Jurkat, Clone E6-1 (cell line): ENCODE measurements at places on chromosomes 5 and 9.

DNA sequence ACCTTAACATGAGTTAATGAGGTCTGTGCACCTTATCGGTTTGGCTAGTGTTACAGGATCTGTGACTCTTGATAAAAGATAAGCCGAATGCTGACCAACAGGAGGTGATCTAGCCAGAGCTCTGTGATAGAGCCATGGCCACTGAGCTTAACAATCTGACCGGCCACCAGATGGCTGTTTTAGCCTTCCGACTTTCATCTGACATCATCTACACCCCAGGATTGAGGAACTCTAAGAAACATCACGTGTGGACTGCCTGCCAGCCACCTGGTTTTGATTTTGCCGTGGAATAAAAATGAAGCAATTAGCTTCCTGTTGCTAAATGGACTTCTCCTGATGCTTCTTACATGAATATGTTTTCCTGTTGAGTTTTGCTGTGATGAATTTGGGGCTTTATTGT lies 281.3 kb downstream of the CEMIP2 start:
- DNase-seq, result no peak

- DNase-seq, result no peak
Measured at GRCh38 chr9:12416716-12417115, 276.5 kb upstream of the TYRP1 start.

GRCh38 chr9:22055090-22055489 lies 46.0 kb upstream of the CDKN2B start:
- DNase-seq, result no peak

DNA sequence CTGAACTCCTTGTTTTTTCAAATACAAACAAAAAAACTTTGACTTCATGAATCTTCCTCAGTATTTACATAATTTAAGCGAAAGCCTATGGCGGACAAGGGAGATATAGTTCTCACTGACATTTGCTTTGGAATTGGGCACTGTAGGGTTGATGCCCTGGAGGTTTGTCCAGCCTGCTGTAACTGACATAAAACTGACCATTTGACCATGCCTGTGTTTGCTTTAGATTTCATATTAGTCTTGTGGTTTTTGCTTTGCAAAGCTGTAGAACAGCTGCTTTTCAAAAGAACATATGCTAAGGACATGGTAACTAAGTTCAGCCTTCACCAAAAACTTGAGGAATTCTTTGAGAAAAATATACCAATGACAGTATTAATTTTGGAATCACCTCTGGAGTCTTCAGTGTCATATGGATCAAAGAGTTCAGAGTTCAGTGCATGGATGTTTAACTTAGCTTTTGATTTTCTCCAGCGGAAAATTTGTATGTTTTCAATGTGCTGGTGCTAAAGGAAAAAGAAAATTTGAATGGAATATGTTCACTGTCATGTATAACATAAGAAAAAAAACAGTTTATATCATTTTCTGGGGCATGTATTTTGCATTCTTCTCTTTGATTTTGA lies 1013.1 kb downstream of the NR2F1-AS1 start:
- DNase-seq, result no peak

- no peak for DNase-seq
Measured at GRCh38 chr5:147639321-147639720, 129.5 kb upstream of the DPYSL3 start.

DNA sequence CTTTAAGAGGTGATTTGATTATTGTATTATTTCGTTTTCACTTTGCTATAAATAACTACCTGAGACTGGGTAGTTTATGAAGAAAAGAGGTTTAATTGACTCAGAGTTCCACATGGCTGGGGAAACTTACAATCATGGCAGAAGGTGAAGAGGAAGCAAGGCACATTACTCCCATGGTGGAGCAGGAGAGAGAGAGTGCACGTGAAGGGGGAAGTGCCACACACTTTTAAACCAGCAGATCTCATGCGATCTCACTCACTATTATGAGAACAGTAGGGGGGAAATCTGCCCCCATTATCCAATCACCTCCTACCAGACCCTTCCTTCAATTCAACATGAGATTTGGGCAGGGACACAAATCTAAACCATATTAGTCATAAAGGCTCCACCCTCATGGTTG lies 36.1 kb upstream of the NDFIP1 start:
- DNase-seq, result no peak

GRCh38 chr9:3914416-3914815 lies 385.5 kb downstream of the GLIS3 start:
- no peak for DNase-seq

DNA sequence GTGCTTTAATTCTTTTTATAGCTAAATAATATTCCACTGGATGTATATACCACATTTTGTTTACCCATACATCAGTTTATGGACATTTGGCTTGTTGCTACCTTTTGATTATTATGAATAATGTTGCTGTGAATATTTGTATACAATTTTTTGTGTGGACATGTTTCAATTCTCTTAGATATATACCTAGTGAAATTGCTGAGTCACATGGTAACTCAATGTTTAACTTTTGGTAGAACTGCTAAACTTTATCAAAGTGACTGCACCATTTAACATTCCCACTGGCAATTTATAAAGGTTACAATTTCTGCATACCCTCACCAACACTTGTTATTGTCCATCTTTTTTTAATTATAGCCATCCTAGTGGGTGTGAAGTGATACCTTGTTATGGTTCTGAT lies 22.1 kb downstream of the IL31RA start:
- DNase-seq, result no peak

- no peak for DNase-seq
Measured at GRCh38 chr5:1808439-1808838, 7.2 kb downstream of the NDUFS6 start.

DNA sequence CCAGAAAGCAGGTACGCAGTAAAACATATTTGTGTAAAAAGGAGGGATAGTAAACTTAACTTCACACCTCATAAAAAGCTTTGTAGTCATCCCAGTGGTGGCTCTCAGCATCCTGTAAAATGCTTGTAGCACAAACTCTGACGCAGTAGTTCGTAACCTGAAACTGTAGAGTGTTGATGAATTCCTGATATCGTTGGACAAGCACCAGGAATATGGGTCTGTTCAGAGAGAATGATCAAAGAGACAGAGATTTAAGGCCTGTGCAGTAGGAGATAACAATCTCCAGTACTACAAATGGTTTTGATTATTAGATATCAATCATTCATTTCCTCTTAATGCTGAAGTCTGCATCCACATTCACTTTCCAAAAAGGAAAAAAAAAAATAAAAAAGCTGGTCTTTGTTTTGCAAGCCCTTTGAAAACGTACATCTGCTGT lies 148.5 kb downstream of the KIAA0825 start:
- no peak for DNase-seq

DNA sequence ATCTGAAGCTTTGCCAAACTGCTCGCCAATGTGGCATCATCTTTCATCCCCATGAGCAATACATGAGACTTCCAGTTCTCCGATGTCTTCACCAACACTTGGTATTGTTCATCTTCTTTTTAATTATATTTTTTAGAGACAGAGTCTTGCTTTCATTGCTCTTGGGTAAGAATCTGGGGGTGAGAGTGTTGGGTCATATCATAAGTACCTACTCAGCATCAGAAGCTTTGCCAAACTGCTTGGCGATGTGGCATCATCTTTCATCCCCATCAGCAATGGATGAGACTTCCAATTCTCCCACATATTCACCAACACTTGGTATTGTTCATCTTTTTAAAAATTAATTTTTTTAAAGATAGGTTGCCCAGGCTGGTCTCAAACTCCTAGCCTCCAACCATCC lies 30.9 kb upstream of the ZDHHC11B start:
- DNase-seq, result no peak

- no peak for DNase-seq
Measured at GRCh38 chr9:10921671-10922070, 308.9 kb upstream of the PTPRD start.

DNA sequence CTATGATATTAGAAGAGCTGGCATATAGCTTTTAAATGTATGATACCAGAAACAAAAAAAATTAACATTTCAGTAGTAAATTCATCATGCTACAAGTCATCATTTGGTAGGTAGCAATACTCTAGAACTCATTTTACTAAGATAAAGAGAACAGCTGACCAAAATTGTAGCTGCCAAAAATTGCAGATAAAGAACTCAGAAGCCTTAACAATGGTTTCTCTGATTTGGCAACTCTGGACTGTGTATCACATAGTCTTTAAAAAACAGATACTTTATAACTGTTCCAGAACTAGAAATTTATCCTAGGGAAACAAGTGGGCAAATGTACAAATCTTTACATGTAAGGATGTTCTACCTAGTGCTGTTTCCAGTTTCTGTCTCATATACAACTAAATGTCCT lies 33.9 kb downstream of the ZFR start:
- no peak for DNase-seq

DNA sequence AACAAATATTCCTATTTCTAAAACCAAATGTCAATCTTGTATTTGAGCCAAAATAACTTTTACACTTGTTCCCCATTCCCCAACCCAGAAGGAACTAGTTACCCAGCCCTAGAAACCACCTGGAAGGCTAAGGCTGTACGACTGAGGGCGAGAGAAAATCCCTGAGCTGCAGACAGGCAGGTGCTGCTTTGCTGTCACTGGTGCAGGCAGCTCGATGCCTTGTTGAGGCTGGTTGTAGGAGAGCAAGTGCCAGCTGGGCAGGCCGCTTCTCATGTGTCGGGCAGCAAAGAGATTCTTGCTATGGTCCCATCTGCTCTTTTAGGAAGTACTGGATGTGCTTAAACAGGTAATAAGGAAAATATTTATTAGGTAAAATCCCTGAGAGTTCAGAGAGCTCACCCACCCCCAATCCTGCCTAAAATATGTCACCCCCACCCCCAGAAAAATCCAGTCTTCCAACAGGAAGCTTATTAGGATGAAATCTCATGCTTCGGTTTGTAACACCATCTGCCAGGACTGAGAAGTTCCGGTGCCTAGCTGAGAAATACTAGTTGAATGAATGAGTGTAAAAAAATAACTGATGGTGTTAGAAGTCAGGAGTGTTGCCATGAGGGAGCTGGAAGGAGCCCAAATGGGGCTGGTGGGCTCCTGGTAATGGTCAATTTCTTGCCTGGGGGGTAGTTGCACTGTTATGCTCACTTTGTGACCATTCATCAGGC lies 91.1 kb upstream of the DMRT1 start:
- DNase-seq, result no peak

DNA sequence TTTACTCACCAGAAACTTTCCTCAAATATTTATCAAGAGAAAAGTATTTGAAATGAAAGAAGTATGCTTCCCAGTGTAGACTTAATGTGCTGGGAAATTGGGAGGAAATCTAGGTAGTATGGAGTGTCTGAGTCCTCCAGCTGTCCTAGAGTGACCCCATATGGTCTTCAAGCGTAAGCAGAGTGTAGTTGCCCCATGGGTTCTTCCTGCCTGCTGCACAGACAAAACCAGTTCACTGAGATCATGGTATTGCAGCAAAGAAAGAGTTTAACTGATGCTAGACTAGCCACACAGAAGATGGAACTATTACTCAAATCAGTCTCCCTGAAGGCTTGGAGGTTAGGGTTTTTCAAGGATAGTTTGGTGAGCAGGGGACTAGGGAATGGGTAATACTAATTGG lies 114.9 kb upstream of the PRLR start:
- DNase-seq, result no peak

- no peak for DNase-seq
Measured at GRCh38 chr5:83548581-83548980, 77.0 kb downstream of the VCAN start.

- DNase-seq, result no peak
Measured at GRCh38 chr5:114120166-114120565, 241.7 kb upstream of the KCNN2 start.

DNA sequence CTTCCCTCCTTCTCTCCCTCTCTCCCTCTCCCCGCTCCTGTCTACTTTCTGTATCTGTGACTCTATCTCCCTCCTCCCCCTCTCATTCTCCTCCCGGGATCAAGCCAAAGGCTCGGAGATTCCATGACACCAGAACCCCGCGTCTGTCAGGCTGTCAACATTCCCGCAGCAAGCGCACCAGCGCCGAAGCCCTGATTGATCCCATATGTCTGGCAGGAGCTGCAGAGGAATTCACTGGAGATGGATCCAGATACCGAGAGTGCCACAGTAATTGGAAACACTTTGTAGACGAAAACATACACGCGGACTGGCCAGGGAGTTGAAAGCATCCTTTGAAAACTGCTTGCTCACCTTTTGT lies 300 bp upstream of the SVEP1 start:
- DNase-seq, result no peak

DNA sequence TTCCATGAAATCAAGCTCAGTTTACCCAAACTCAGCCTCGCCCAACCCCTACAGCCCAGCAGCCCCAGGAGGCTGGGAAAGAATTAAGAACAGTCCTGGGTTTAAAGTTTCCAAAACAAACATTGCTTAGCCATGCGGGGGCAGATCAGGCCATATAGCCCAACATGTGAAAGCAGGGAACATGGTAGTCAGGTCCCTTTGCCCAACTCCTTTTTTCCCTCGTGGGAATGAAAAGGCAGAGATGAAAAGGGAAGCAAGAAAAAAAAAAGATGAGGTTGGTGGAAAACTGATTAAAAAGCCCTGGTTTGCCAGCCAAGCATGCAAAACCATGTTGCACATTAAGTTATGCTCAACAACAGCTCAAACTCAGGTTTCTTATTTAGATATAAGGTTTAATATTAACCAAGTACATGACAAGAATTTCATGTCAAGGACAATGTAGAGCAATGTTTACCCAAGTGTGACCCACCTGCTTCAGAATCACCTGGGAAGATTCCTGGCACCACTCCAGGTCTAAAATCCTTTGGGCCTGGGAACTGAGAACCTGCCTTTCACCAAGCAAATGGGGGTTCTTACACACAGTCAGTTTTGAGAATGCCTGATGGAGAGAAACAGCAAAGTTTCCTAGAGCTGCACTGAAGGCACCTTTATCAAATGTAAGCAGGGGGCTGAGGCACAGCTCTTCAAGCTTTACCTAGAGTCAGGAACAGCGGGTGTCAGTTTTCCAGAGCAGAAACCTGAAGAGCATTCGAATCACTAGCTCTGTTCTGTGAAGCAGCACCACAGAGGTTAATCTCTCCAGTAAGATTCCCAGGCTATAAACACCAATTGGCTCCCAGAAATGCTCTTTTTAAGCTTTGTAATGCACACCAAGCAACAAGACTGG lies 1.7 kb downstream of the FREM1 start:
- no peak for DNase-seq

DNA sequence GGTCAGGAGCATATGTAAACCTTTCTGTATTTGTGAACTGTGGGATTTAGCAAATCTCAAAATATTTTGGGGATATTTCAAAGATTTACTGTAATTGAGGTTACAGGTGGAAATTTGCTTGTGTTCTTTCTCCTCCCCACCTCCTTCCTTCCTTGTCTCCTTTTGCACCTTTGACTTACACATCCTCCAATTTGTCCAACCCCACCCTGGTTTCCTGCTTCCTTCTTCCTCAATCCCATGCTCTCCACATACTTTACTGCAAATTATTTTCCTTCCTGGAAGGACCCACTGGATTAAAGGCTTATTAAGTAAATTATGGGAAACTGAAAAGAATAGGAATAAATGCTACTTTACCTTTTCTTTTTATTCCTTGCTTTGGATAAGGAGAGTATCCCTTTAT lies 74.5 kb upstream of the LRRC70 start:
- no peak for DNase-seq

- no peak for DNase-seq
Measured at GRCh38 chr5:59760785-59761348, 132.7 kb downstream of the PDE4D start.

DNA sequence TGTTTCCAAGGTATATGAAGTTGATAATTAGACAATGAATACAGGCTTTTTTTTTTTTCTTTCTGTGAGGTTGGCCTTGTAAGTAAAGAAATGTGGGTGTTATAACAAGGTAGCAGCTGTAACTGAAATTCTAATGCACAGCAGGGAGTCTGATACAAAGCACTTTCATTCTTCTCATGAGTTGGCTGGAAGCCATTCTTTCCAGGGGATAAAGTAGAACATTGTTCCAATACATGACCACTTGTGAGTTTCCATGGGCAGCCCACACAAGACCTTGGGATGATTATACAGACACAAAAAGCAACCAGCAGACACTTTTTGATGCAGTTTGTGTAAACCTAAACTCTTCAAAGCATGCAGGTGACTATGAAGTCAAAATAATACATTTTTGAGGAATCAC lies 1785.9 kb upstream of the WWC1 start:
- DNase-seq, result no peak
